ENCODE measurements at places on chromosomes 6 and 20. TPM values are rescaled to one million over a fixed set of nuclear protein-coding genes. Genes with fewer than 3 reads are reported as not detected.

- DNase-seq, result no peak
Observed at GRCh38 chr20:31945785-31946184, 6.1 kb downstream of the PDRG1 start.

GRCh38 chr6:20112241-20112640, 100.0 kb downstream of the MBOAT1 start:
- DNase-seq, result no peak

- DNase-seq, result no peak
Observed at GRCh38 chr20:63382551-63383300, 21.6 kb upstream of the CHRNA4 start.

GRCh38 chr6:45983062-45983461, 32.6 kb downstream of the CLIC5 start:
- no peak for DNase-seq

DNA sequence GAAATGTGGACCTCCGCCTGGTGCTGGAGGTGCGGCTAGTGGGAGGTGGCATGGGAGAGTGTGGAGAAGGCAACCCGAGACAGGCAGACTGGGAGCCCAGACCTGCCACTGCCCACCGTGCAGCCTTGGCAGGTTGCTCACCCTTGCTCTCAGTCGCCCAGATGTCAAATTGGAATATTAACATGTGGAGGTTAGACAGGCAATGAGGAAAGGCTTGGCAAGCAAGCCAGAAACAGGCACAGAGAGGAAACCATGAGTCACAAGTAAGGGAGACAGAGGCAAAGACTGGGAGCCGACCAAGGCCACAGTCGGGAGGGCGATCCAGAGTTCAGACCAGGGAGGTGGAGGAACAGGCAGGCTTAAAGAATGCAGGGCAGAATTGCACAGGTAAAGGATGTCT, 178.2 kb downstream of the FOXC1 start:
- no peak for DNase-seq

DNA sequence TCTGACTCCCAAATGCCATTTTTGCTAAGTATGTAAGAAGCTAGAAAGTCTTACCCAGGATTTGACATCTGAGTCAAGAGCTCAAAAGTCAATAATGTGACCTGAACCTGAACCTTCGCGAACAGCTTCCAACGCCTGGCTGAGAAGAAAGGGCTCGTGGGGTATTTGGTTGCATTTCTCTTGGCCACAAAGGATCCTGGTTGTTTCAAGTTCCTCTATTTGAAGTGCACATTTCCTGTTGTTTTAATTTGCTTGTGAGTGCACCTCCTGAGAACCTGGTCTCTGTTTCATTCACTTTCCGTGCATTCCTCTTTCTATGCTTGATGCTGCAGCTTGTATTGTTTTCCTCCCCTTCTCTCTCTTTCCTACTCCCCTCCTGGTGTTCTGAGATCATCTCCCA, 212.5 kb downstream of the FOXA2 start:
- no peak for DNase-seq

DNA sequence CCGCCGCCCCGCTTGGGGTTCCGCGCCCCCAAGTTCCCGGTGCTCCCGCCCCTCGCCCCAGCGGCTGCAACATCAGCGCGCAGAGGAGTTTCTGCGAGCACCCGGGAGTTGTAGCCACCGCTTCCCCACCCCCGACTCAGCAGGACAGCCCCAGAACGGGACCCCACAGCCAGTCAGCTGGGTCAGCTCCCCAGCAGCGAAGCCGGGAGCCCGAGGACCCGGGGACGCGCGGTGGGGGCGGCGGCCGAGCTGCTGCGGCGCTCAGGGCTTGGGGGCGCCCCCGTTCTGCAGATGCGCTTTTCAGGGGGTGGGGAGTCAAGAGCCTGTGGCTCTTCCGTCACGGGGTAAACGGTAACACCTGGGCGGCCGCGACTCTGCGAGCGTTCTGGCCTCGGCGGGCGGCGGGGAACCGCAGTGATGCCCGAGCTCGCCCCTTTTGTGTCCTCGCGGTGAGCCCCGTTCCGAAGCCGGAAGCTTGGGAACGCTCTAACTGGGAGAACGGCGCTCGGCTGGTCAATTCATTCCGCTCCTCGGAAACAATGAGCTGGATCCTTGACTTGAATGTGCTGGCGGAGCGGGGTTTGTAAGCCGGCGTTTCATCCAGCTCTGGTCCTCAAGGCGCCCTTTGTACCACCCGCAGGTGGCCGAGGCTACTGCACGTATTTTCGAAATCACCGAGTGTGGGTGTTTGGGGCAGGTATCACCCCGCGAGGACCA, 774 bp downstream of the PLEKHG1 start:
- DNase-seq, result peak; percentile 78

- peak; percentile 67 for DNase-seq
Observed at GRCh38 chr6:36442671-36443470, at the start of the genes KCTD20 and PXT1. TSS of gene KCTD20 (plus strand) at chr6:36443000. CDS start at chr6:36470098, 27,098 bp downstream. TSS of gene PXT1 (minus strand) at chr6:36442854. CDS start at chr6:36426082, 16,772 bp downstream.

DNA sequence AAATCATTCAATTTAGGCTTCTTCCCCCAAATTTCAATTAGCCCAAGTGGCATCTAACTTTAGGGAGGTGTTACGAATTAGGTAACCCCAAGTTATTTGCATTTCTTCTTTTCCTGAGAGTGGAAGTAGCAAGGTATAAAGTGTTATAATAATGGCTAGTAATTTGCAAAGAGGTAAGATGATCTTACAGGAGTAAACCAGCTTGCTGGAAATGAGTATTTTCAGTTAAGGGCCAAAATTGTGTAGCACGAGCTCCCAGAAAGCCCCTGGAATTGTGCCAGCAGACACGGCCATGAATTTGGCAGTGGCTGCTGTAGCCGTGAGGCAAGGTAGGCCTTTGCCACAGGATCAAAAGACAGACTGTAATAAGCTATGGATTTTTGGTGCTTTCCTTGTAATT, 38.0 kb downstream of the CITED2 start:
- no peak for DNase-seq

DNA sequence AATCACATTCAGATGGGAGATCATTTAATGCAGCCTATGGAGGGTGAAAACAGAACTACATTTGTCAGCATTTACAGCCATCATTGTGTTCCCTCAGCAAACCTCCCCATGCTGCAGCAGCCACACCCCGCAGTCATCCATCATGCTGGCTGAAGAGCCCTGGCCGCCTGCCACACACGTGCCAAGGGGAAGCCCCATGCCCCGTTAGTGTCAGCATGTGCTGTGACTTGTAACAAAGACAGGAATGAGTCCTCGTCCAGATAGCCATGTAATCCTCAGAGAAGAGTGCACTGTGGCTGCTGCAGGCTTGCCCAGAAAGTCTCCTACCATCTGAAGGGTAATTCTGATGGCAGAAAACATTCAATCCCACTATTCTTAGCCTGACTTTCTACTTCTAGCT, 1097.8 kb downstream of the KIF16B start:
- DNase-seq, result no peak

GRCh38 chr6:66421570-66421969, 714.5 kb upstream of the EYS start:
- no peak for DNase-seq

DNA sequence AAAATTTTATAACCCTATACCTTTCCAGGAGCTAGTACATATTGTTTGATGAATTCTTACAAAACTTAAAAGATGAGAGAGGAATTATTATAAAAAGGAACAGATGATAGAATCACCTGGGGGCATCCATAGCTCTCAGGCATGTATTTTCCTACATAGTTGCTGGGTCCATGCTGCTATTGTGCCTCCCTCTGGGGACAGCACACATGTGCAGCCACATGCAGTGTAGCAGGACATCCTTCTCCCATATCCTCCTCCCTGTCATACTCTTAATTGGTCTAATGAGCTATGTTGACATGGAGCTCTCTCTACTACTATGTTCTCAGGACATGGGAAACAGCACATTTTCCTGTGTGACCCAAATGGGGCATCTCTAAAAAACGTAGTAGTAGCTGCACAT, 898.2 kb upstream of the MAP3K7 start:
- DNase-seq, result no peak

Gene HCK
- not detected for total RNA-seq

Gene COL9A3
- 8.3 TPM for total RNA-seq

Gene EEF1A2
- total RNA-seq, result 75.2 TPM

Gene EYS
- not detected for total RNA-seq

Gene NKX2-2
- total RNA-seq, result not detected

Gene MYCT1
- total RNA-seq, result not detected

Gene CCDC170
- 1.6 TPM for total RNA-seq

Gene E2F1
- total RNA-seq, result 31.5 TPM

Gene HNF4A
- 0.58 TPM for total RNA-seq

Gene TFAP2C
- total RNA-seq, result 34.8 TPM

Gene NFKBIL1
- total RNA-seq, result 26.1 TPM

Measured in PC-9 (cell line).